ENCODE measurements at places on chromosomes 4 and X.

- no peak for DNase-seq
Measured at GRCh38 chr4:97819294-97819693, 324.0 kb downstream of the STPG2 start.

GRCh38 chr4:168683595-168683994 lies 186.7 kb downstream of the PALLD start:
- DNase-seq: no peak

DNA sequence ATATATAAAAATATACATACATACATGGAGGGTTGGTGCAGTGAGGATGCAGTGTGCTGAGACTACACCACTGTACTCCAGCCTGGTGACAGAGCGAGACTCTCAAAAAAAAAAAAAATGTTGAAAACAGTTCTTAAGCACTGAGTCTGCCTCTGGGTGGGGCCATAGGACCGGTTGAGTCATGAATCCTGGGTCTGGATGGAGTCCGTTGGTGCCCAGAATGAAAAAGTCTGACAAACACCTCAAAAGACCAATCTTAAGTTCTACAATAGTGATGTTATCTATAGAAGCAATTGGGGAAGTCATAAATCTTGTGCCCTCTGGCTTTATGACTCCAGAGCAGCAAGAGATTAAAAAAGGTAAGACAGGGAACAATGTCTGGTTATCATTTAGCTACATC lies 70.4 kb downstream of the FGFBP1 start:
- no peak for DNase-seq

GRCh38 chr4:688854-689681 lies at the start of gene SLC49A3:
TSS of gene SLC49A3 (minus strand) at chr4:689151. CDS start at chr4:689127, 24 bp downstream.
- no peak for DNase-seq

DNA sequence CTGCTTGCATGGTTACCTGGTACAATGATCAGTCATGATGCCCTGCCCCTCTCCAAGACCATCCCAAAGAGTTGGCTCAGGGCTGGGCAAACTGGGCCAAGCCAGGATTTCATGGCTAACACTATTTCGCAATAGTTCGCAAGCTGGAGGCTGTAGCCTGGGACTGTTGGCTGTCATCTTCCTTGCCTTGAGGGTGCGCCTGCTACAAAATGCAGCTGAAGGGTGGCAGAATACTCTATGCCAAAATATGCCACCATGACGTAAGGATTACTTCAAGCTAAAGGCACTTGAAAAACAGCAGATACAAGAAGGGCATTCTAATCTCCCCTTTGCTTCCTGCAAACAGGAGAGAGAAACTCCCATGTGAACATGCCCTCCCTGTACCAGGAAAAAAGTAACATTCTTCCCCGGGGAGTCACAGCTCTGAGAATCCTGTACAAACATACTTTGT lies 21.0 kb downstream of the SAT1 start:
- no peak for DNase-seq

- no peak for DNase-seq
Measured at GRCh38 chr4:159425737-159426305, 322.9 kb downstream of the RAPGEF2 start.

DNA sequence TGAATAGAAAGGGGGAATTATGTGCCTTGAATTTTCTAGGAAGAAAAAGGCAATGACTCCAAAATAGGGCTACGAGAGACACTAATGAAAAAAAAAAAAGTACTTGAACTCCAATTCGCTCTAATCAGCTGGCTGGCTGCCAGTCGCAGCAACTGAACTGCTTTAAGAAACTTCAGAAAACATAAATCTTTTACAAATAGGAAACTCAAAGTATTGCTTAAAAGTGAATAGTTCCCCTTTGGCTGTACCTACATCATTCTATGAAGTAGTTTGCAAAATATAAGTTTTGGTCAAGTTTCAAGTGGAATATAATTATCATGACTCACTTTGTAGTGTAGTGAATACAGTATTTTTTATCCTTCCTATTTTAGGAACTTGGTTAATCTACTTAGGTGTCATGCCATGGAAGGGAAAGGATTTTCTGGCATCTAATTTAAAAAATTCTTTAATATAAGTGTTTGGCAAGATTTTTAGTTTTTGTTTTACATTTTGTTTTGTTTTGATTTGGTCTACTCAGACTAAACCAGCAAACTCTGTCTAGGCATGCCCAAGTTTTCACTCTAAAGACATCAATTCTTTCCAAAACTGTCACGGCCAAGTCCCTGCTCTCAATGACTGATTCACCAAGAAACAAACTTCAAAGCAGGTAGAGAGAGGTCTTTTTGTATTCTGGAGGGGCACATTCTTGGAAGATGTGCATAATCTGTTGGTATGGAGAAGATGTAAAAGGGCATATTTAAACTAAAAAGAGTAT lies 382.4 kb upstream of the GALNT7 start:
- DNase-seq: no peak

DNA sequence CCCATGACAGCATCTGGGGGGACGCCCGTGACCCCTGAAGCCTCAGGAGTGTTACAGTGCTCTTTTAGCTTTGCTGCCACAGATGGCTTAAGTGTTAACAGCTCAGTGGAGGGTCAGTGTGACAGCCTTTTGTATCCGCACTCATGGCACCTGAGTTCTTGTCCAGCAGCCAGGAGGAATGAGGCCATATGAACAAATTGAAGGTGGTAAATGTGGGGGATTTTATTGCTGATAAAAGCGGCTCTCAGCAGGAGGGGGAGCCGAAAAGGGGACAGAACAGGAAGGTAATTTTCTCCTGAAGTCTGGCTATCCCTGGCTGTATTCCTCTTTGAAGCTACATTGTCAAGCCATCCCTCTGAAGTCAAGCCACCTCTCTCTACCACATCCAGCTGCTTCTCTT lies 441.0 kb downstream of the RAPGEF2 start:
- DNase-seq: no peak

DNA sequence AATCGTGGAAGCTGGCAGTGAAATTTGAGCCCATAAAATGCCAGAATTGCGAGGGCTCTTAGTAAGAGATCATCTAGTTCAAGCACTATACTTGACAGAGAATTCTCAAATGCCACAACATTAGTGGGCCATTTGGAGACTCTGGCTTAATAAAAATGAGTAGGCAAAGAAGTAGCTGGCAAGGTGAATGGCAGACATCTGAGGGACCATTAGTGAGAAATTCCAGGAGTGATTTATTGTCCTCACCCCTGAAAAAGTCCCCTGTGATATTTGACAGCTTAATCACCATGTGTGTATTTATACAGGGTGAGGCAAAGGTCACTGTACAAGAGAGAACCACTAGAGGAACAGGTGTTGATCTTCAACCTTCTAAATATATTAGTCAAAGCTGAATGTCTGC lies 207.5 kb downstream of the CHRDL1 start:
- DNase-seq: no peak

DNA sequence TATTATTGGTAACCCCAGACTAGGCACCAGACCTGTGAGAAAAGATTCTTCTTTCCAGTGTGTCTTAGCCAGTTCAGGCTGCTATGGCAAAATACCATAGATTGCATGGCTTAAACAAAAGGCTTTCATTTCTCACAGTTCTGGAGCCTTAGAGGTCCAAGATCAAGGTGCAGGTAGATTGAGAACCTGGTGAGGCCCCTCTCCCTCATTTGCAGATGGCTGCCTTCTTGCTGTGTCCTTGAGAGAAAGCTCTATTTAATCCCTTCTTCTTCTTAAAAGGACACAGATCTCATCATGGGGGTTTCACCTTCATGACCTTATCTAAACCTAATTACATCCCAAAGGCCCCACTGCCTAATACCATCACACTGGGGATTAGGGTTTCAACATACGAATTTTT lies 3.5 kb upstream of the PDLIM3 start:
- no peak for DNase-seq

GRCh38 chrX:49166914-49167739 lies 4.6 kb downstream of the MAGIX start:
- DNase-seq: peak; percentile 11

- no peak for DNase-seq
Measured at GRCh38 chr4:176979416-176979815, 186.7 kb upstream of the VEGFC start.

DNA sequence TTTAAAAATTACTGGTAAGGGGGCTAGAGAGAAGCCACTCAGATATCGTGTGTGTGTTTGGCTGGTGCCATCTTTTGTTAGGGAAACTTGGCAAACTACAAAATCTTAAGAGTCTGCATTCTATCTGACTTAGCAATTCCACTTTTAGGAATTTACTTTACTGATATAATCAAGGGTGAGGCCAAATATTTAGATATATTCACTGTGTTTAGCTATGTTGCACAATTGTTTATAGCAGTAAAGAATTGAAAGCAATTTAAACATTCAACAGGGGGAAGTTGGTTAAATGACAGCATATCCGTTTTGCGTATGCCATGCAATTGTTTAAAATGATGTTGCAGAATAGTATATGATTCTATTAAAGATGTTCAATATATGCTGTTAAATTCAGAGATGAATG lies 6.4 kb upstream of the HERC3 start:
- DNase-seq: no peak

- no peak for DNase-seq
Measured at GRCh38 chr4:21205821-21206531, 505.7 kb downstream of the PACRGL start.

DNA sequence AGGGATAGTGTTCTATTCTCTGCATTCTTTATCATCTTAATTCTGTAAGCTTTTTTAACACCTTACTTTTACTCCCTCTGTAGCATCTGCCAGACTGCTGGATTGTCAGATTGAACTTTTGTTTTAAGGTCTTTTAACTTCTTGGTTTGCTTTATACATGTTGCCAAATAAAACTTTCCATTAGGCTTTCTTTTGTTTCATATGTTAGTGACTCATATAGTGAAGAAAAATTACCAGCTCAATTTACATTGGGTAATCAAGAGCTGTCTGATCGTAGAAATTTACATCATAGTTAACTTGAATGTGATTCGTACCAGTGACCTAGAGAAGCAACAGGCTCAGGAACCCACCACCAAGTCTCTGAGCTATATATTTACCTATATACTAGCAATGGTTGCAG lies 28.5 kb upstream of the KLHL4 start:
- DNase-seq: no peak

GRCh38 chr4:142348613-142349021 lies 497.5 kb downstream of the INPP4B start:
- no peak for DNase-seq

DNA sequence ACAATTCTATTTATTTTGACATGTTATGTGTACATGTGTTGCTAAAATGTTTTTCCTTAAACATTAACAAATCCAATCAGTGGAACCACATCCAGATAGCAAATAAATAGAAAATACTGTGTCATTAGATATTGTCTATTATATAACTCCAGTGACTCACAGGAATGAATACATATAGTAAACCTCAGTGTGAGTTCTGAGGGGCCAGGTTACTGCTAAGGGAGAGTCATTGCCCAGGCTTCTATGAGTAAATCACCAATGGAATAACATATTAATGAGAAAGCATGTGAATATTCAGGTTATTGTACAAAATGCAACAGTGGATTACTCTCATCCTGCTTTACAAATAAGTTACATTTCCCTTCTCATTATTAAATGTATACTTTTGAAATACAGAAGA lies 27.2 kb downstream of the TACR3 start:
- DNase-seq: no peak

- no peak for DNase-seq
Measured at GRCh38 chr4:56311299-56311975, 75.9 kb downstream of the AASDH start.

GRCh38 chr4:3269991-3270611 lies 21.1 kb downstream of the MSANTD1 start:
- no peak for DNase-seq

GRCh38 chr4:126916049-126916625 lies 716.6 kb upstream of the INTU start:
- DNase-seq: no peak

DNA sequence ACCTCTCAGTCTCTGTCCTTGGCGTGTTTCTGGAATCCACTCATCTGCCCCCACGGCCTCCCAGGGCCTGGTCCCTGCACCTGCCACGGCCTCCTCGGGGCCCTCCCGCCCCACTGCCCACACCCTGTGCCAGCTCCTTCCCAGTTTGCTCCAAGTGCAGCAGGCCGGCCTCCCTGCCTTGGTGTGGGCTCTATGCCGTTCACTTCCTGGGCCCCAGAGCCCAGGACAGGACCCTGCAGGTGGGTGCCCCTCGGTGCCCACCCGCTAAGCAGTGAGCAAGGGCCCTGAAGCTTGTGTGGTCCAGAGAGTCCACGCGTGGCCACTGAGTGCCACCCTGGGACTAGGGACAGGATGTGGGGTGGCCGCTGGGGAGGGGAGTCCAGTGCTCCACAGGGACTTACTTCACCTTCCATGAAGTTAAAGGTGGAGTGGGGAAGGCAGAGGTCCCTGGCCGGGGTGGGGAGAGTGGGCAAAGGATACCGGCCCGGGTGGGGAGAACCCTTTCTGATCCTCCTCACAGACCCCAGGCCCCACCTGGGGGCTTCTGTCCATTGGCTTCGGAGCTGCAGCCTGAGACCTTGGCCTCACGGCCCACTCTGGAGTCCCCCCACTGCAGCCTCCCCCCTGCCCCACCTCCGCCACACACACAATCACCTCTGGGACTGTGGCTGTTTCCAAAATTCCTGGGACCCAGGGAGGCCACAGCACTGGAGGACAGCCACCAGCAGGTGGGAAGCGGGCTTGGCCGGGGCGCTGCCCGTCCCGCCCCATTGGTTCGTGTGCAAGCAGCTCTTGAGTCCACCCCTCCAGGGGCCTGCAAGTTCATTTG lies 60.0 kb upstream of the NKX1-1 start:
- no peak for DNase-seq

DNA sequence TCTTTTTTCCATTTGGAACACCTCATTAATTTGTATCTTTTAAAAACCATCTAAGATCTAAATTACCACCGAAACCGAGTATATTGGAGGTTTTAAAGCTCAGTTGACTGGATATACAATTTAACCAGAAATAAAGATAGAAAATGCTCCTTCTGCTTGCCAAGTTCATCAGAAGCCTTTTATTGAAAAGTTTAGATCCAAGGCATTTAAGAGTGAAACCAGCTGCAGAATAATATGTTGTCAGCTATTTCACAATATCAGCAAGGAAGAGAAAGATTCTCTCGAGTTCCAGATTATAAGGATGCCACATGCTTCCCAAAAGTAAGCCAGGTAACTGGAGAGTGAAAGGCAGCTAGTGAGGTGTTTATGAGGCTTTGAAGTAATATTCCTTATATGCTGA lies 217.4 kb downstream of the DCTD start:
- no peak for DNase-seq

- DNase-seq: no peak
Measured at GRCh38 chr4:104719539-104720230, 225.0 kb upstream of the CXXC4 start.

GRCh38 chr4:136246876-136247275 lies 1285.4 kb downstream of the PCDH18 start:
- DNase-seq: no peak

DNA sequence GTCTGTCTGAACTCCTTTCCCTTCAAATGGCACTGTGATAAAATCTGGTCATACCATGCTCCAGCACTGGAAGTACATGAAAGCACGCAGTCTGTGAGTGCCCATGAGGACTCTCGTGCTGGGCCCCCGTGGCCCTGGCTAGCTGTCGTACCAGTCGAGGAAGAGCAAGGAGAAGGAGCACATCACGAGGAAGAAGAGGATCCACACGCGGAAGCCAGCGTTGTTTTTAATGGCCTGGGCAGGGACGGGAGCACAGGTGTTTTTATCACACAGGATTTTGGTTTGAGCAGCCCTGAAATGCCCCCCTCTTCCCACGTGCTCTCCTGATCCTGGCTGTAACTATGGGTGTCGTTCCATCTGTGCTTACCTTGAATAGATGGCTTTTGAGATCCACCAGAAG lies 33.0 kb downstream of the NSG1 start:
- DNase-seq: no peak

- no peak for DNase-seq
Measured at GRCh38 chrX:148573119-148573518, 72.7 kb downstream of the AFF2 start.

- DNase-seq: no peak
Measured at GRCh38 chrX:153668423-153669173, 5.0 kb downstream of the PNCK start.

GRCh38 chr4:54548098-54548620 lies 109.6 kb upstream of the KIT start:
- DNase-seq: no peak
